ENCODE measurements at places on chromosomes 5 and 9.
A peak's percentile ranks its signal among the peaks of the same experiment; 100 is the strongest.

DNA sequence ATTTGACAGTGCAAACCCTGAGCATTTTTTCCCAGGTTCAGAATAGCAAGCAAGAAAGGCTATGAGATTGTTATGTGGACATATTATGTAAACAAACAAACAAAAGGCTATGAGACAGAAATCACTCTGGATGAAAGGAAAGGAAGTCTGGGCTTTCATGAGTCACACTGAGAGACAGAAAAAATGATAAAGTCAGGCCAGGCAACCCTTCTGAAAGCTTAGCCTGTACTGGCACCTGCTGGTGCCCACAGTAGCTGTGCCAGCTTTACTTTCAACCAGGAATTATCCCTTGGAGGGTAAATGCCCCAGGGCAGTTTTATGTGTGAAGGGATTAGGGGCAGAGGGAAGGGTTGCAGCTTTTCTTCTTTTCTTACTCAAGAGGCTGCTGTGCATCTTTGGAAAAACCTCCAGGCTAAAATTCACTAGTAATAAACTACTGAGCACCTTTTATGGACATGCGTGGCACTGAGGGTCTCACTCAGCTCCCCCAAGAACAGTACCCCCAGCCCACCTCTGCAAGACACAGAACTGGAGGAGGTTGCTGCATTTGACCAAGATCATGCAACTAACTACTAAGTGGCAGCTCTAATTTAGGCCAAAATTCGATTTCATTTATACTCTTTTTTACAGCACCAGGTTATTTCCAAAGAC lies 41.7 kb downstream of the ACTL7B start:
- peak; percentile 45 for DNase-seq

DNA sequence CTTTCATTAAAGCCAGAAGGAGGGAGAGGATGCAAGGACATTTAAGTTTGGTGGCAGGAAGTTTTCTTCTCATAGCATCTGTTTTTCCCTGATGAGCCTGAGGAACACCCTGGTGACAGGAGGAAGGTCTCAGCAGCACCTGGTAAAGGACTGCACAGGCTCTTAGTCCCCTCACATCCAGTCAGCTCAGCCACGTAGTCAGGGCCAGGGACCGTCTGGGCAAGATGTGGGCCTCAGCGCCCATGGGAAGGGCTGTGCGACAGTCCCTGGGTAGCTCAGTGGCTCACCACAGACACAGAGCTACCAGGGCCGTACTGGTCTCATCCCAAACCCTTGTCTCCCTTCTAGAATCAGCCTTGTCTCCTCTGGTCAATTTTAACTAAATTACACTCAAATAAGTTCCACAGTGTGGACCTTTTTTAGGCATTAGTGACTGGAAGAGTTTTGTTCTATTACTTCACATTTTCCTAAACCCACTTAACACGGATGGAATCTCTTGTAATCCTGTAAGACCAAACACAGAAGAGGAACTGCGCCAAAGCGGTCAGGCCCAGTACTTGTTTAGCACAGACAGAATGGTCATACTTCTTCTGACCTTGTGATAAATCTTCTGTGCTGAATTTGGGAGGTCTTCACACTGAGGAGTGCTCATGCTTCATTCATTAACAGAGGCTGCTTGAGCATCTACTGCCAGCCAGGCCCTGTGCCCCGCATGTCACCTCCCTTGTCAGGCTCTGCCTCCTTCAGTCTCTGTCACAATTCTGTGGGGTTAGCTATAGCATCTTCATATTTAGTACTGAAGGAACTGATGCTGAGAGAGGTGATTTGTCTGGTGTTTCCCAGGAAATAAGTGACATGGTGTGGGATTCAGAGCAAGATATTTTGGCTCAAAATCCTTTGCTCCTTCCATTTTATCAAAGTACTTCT lies 91.4 kb downstream of the ANGPTL2 start:
- DNase-seq, result no peak

DNA sequence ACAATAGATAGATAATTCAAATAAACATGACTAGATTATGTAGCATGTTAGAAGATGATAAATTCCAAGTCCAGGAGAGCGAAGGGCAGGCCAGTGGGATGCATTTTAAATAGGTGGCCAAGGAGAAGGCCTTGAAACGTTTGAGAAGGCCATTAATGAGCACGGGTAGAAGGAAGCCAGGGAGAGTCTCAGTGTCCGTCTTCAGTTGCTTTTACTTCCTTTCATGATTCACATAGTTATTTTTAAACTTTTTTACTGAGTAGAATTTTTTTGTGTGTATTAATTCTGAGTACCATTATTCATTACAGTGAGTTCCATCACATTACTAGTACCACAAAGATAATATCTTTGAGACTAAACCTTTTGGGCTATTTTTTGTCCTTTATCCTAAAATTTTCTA lies 259.2 kb downstream of the ARRDC3 start:
- DNase-seq, result no peak

- no peak for DNase-seq
Measured at GRCh38 chr5:72649449-72649848, 142.2 kb upstream of the ZNF366 start.

DNA sequence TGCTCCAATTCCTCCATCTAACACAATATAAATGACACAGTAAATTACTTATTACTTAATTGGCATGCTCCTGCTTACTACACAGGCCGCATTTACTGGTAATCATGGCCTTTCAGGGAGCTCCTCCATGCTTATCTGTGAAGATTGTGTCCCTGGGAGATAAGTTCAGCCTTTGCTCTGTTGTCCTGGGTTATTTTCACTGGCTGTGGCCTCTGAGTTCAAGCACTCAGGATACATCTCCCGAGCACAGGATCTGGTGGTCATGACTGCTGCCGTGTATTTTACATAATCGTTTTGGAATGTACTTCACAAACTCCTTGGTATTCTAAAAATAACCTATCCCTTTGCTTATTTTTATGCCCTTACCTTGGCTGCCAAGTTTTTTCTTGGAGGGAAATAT lies 215.7 kb downstream of the ICE1 start:
- DNase-seq, result no peak

GRCh38 chr5:174521449-174521848 lies 202.9 kb upstream of the MSX2 start:
- DNase-seq, result no peak

DNA sequence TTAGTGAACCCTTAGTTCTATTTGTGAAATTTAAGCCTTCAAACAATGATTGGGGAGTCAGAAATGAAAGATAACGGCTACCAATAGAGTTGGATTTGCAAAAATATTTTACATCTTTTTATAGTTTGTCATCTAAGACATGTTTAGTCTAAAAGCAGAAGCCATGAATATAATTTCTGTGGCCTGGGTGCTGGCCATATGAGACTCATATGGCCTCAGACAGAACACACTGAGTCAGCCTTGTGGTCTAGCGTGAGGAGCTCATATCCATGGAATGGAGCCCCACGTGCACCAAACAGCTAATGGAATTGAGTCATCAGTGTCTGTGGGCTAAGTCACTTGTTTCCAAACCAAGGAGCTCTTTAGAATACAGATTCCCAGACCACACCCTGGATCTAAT lies 240.7 kb upstream of the NREP start:
- DNase-seq, result peak; percentile 90
